Stimulated activated CD4-positive, alpha-beta T cell treated with anti-CD3 and anti-CD28 coated beads, Interleukin-1b, Interleukin-23, amount 100 ng/mL, for 1 hour (primary cell): ENCODE measurements at places on chromosomes 2 and 18.

- no peak for DNase-seq
These were observed 697 bp downstream of the LGALSL start for GRCh38 chr2:64454386-64455332.

DNA sequence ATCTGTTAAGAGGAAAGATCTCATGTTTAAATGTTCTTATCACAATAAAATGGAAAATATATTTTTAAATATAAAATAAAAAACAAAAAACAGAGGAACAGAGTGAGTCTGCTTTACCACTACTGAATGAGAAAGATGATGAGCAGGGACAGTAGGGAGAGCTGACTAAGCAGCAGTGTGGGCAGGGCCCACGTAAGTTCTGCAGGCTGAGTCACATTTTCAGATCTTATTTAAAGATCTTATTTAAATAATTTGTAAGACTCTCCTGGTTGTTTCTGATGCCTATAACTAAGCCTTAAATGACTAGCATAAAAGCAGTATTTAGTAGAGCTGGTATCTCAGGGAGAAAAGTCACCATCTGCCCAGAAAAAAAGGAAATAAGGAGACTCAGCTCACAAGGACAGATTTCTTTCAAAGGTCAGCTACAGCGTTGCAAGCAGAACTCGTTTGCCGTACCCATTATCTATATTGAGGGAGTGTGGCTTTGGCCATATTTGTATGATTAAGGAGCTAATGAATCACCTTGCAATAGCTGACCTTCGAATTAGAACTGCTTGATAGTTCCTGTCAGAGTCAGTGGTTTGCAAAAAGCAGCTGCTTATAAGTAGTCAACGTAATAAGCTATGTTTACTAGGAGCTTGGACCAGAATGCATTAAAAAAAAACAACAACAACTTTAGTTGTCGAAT, 322.1 kb upstream of the CHAC2 start:
- DNase-seq = no peak

DNA sequence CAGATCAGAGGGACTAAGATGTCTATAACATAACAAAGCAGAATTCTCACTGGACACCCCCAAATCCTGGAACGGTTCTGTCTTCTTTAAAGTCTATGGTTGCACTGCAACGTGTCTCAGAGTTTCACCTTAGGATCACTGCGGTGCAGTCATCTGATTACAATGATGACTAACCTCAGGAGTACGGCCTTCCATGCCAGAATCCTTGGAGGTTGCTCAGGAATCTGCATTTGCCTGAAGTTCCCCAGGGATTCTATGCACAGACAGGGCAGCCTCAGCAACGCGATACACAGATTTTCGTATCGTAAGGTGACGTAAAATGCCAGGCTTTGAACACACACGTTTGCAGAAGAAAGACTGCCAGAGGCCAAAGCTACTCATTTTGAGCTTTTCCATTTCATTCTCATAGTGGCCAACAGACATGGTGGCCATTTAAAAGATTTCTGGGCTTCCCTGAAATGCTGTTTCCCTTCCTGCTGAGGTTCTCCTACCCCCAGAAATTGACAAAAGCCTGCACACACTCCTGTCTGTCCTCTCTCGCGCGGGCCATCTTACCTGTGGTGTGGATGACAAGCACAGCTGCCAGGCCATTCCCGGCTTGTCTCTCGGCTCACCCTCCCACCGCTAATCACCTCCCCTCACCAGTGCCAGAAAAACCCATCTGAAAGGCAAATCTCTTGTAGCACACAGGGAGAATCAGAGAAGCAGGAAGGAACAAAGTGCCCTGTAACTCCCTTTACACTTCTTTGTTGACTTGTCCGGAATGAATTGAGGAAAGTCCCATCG, 148.8 kb downstream of the ACKR3 start:
- no peak for DNase-seq

DNA sequence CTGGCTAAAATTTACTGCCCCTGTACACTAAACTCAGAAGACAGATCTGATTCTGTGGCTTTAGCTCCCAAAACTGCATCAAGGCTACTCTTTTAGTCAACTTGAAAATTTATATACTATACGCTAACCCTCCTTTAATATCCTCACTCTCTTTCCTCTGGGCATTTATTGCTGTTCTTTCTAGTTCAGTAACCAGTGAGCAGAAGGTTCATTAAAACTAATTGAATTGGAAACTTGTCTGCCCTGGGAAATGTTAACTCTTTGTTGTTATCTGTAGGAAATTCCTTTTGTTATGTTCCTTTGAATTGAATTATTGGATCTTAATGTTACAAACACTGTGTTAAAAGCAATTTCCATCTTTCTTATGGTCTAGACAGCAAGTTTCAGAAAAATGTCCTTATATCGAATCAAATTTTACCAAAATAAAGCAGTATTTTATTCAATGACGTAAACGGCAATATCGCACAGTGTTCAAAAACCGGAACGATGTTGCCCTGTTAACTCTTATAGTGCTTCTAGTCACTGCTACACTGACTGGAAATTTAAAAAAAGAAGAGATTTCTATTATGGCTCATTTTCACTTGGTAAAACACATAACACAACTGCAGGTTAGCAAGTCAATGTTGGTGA, 168.3 kb downstream of the NR4A2 start:
- no peak for DNase-seq

- DNase-seq = no peak
These were observed 14.0 kb upstream of the PDCL3 start for GRCh38 chr2:100548771-100549170.

GRCh38 chr2:215845839-215846586, 167.3 kb downstream of the MREG start:
- DNase-seq = no peak

DNA sequence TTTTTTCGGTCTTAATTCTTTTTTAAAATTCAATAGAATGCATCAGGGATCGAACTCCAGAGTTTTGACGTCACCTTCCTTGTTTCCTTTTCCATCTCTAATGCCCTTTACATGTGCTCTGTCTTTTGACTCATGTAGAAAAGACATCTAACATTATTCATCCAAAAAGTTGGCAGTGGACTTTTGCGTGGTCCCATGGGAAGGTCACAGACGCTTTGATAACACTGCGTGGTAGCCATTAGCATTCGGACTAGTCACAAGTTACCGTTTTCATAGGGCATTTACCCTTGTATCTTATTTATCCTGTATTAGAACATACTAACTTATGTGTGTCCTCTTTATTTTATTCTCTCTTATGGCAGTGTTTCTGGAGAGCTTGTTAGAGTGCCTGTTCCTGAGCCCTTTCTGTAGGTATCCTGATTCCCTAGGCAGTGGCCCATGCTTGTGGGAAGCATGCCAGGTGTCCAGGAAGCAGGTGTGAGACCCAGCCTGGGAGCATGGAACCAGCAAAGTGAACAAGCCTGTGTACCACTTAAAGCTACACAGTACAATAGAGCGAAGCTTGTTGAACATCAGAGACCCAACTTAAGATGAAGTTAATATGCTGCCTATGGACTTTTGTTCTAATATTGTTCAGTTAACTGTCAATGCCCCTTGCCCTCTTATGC, 73.6 kb upstream of the RBM44 start:
- DNase-seq = no peak

- no peak for DNase-seq
These were observed 116.3 kb upstream of the RMP24 start for GRCh38 chr18:35856178-35856577.

DNA sequence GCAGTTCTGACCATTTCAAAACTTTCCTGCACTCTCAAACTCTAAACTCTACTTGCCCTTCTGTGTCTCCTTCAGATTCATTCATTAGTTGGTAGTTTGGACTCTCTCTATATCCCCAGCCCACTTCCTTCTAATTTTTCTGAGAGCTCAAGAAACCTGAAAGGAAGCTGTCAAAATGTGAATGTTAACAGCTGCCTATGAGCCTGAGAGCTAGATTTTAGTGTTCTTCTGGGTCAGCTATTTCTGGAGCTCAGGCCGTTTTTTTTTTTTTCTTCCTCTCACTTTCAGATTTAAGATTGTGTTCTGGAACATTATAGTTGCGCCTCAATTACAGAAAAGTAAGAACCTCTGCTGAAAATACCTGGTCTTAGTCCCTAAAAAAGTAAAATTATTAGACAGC, 73.1 kb downstream of the RTN4 start:
- DNase-seq = no peak

GRCh38 chr2:82814146-82814545, 1644.9 kb downstream of the SUCLG1 start:
- no peak for DNase-seq

DNA sequence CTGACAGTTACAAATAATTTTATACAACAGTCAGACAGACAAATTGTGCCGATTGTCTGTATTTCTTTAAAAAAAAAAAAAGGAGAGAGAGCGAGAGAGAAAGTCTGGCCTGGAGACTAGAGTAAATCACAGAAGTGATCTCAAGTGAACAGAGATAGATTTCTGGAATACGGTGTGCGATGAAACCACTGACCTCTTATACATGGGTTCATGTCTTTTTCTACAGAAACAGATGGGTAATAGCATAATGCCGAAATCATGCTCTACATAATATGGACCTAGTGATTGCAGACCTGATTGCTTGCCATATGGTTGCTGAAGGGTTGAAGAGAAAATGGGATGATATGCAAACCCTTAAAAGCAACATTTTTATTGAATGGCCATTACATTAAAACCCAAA, 403.3 kb upstream of the FANCL start:
- no peak for DNase-seq

- DNase-seq = no peak
These were observed at the start of gene SIX3 for GRCh38 chr2:44941551-44942234. TSS of gene SIX3 (plus strand) at chr2:44941702. CDS start at chr2:44942105, 403 bp downstream.

GRCh38 chr2:170917219-170917913, 11.7 kb upstream of the GORASP2 start:
- DNase-seq = no peak

DNA sequence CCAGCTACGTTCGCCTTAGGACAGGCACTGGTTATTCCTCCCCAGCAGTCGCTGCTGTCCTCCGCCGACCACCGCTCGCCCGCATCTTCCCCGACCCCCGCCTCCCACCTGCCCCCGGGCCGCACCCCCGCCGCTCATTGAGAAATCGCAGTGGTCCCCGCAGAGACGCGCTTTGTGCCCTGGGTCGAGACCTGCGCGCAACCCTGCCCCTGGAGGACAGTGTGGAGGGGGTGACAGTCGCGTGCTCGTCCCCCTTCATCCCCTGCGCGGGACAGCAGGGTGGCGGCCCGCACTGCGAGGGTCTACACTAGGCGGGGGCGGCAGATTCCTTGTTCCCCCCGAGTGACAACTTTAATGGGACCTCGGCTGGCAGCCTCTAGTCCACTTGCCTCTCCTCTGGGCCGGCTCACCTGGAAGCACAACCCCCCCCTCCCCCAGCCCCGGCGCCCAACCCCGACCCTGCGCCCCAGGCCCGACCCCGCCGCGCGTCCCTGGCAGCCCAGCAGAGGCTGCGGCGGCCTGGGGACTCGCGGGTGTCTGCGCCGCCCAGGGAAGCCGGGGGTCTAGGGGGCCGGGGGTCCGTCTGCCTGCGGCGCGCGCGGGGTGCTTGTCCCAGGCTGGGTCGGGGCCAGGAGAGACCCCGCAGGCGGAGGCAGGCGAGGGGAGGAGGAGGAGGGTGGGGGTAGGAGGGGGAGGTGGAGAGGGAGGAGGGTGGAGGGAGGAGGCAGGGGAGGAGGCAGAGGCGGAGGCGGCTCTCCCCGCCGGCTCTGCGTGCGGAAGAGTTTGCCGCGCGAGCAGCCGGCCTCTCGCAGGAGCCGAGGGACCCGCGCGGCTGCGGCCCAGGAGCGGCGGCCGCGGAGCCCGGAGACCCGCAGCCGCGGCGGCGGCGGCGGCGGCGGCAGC, at the start of gene NPAS2:
TSS of gene NPAS2 (plus strand) at position 770 of the 903 bp plus-strand sequence. CDS start 84,616 bp downstream, outside the sequence.
- no peak for DNase-seq

DNA sequence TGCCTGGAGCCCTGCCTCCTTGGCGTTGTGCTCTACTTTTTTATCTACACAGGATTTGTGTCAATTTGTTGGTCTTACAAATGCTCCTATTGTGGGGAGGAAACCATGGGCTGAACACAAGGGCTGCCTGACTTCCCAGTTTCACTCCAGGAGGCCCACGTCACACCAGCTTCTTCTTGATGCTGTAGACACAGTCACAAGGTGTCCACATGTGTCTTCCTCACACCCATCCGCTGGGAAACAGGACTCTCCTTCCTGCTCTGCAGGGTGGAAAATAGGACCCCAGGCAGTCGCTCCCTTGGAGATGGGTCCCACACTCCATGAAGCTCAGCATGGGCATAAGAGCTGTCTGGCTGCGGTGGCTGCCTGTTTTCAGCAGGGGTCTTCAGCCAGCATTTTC, 468.2 kb downstream of the EPHA4 start:
- DNase-seq = no peak

DNA sequence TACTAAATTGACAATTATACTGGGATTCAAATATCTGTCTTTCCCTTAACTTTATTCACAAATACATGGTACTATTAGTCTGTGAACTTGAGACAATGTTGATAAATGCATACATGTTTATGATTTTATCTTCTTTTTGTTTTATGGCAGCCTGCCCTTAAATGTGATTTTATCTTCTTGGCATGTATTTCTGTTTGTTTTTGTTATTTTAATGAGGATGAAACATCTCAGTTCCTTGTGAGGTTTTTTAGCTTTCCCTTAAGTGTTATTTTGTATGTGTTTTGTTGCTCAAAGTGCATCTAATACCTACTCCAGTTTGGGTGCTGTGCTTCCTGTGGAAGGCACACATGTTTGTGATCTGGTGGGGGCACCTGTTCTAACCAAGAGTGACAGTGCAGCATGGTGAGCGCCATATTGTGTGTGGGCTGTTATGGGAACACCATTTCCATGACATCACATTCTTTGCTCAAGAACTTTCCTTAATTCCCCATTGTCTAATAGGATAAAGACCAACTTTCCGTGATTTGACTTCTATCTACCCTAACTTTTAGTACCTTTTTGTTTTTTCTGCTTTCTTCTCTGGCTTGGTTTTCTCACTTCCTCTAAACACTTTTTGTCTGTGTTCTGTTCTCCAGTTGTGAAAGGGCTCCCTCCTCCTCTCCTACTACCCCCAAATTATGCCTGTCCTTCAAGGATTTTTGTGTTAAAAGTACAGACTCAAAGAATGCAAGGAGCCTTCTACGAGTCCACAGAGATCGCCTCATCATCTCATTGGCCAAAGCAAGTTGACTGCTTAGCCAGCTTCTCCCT, 162.1 kb upstream of the TTC39C start:
- no peak for DNase-seq

- DNase-seq = no peak
These were observed 405.9 kb downstream of the XIRP2 start for GRCh38 chr2:167293943-167294775.

GRCh38 chr2:65377556-65378192, 54.7 kb downstream of the SPRED2 start:
- DNase-seq = no peak
